CD8-positive, alpha-beta memory T cell (primary cell): ENCODE measurements at places on chromosomes 16 and 17. TPM values are rescaled to one million over a fixed set of nuclear protein-coding genes. Genes with fewer than 3 reads are reported as not detected.

GRCh38 chr16:55189224-55189623 is 134.8 kb upstream of the IRX6 start:
- no peak for DNase-seq

GRCh38 chr17:63967953-63968352 is 4.8 kb downstream of the SCN4A start:
- no peak for DNase-seq

Gene UBALD2
- total RNA-seq: 133 TPM

GRCh38 chr17:78883089-78883532 is 19.9 kb downstream of the CEP295NL start:
- DNase-seq: no peak

Gene SCNN1B
- total RNA-seq: not detected

DNA sequence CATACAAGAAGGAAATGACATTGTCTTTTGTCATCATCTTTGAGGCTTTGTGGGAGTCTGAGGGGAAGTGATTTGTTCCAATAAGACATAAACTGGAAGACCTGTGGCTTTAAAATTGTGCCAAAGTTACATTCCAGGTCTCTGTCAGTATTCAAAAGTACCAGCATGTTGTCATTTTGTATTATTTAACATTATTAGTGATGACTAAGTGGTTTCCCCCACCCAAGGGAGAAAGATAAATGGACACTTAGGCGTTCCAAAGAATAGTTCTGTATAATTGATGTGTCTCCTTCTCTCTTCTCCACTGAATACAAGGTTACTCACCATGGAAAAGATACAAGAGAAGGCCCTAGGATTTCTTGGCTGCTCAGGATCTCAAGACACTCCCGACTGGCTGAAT is 3.8 kb downstream of the CFAP97D1 start:
- DNase-seq: no peak

Gene PIK3R6
- total RNA-seq: 0.35 TPM

DNA sequence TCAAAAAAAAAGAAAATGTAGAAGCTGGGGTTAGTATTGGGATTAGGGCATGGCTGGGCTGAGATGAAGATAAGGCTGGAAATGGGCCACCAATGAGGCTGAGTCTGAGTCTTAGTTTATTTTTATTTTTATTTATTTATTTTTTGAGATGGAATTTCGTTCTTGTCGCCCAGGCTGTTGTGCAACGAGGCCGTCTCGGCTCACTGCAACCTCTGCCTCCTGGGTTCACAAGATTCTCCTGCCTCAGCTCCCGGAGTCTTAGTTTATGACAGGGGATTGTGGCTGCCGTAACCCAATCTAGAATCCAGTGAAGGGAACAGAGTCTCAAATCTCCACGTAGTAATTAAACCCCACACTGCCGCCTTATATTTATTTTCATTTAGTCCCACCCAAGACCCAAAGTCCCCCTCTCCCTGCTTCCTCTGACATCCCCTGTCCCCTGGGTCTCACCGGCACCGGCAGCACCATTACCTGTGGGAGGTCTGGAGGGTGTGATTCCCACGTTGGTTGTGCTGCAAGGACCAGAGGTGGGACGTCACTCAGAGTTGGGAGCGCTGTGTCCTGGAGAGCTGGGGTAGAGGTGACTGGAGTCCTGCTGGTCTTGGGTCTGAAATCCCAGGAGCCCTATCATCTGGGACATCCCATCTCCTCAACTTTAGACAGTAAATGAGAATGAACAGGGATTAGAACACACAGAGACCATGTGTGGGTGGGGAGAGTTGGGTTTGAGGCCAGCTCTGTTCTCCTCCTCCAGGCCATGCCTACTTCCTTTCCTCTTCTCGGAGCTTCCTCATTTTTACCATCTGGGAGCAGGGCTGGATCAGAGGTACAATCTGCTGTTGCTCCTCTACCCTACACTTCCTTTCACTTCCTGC is at the start of gene CLEC10A:
Gene CLEC10A, minus strand, starts transcription at position 671 of the 875 bp plus-strand sequence. CDS start 1,439 bp downstream, outside the sequence.
- DNase-seq: no peak

Gene GNG13
- not detected for total RNA-seq

Gene CCL7
- not detected for total RNA-seq

DNA sequence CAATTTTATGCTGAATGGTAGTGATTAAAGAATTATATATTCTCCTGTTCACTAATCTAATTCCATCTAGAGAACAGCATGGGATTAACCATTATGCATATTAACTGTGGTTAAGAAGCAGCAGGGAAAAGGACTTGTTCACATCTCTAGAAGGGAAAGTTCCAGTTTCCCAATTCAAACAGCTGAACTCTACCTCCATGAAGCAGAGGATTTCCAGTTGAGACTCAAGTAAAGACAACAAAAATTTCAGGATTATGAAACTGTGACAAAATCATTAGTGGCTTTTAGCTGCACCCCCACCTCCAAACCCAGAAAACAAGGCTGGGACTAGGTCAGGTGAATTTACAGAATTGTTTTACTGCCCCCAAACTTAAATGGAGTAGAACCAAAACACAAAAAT is 73.6 kb downstream of the USP32 start:
- no peak for DNase-seq

GRCh38 chr17:2400474-2400866 is 390 bp downstream of the MNT start:
- peak; percentile 34 for DNase-seq

DNA sequence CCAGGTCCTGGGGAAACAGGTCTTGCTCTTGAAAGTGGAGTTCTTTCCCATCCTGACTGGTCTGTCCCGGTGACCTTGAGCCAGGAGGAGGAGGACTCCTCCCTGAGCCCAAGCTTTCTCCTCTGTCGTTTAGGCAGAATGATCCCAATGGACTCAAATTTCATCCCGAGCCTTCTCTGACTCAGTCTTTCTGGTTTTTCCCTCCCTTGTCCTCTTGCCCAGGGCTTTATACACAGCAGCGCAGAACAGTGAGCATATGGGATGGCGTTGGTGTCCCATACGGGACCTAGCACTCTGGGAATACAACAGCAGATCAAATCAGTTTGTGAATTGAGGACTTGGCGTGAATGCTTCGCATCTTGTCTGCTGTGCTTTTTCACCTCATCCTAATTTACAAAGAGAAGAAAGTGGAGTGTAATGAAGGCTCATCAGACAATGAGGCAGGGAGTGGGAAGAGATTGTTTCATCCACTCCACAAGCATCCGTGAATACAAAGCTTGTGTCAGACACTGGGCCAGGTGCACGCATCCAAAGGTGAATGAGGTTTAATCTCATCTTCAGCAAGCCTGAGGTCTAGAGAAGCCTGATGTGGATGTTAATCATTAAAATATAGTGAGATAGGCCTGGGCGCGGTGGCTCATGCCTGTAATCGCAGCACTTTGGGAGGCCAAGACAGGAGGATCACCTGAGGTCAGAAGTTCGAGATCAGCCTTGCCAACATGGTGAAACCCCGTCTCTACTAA is 1.1 kb upstream of the XYLT1 start:
- no peak for DNase-seq

GRCh38 chr17:44581868-44582267 is 24.6 kb downstream of the FZD2 start:
- DNase-seq: no peak

DNA sequence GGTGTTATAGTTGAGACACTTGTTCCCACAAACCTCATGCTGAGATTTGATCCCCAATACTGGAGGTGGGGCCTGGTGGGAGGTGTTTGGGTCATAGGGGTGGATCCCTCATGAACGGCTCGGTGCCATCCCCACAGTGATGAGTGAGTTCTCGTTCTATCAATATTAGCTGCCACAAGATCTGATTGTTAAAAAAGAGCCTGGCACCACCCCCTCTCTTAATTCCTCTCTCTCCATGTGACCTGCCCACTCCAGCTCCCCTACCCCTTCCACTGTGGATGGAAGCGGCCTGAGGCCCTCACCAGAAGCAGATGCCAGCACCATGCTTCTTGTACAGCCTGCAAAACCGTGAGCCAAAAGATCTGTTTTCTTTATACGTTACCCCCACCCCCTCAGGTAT is 31.2 kb downstream of the TRIM16 start:
- no peak for DNase-seq

Gene PHKB
- total RNA-seq: 23.0 TPM

DNA sequence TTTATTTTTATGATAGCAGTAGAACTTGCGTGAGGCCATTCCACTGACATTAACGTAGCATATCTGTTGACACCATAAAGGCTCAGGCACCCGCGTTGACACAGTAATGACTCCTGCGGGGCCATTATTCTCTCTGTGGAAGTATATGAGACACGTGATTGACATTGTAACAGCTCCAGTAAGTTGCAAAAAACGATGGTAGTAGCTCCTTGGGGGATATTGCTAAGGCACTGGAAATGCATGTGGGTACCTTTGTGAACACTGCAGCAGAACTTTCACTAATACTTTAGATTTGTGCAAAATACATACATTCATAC is 918.8 kb upstream of the CDH8 start:
- DNase-seq: no peak

DNA sequence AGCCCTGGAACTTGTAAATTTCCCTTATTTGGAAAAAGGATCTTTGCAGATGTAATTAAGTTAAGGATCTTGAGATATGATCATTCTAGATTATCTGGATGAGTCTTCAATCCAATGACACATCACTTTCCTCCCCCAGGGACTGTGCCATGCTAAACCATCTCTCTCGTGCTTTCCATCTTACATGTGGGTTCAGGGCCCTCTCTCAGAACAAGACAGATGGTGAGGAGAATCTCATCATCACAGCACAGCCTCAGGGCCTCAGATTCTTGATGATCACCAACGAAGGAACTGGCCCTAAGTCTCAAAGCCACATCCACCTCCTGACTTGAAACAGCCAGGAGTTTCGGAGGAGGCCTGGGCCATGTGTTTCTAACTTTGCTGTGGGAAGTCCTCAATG is 78.7 kb downstream of the LITAF start:
- no peak for DNase-seq

Gene FBXW10B
- 0.26 TPM for total RNA-seq

DNA sequence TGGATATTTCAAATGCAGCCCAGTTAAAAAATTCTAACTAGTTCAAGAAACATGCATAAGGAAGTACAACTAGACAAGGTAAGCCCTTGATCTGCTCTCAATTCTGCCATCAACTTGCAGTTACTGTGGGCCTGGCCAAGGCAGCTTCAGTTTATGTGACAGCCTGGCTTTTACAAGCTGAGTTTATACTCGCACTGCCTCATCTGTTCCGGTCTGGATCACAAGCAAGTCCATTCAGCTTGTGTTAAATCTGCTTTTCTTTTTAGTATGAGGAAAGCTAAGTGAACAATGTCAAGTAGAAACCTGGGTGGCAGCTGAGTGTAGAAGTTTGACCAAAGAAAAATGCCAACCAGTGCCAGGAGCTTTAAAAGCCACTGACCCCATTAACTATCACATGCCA is 76.6 kb upstream of the CORO6 start:
- DNase-seq: no peak

DNA sequence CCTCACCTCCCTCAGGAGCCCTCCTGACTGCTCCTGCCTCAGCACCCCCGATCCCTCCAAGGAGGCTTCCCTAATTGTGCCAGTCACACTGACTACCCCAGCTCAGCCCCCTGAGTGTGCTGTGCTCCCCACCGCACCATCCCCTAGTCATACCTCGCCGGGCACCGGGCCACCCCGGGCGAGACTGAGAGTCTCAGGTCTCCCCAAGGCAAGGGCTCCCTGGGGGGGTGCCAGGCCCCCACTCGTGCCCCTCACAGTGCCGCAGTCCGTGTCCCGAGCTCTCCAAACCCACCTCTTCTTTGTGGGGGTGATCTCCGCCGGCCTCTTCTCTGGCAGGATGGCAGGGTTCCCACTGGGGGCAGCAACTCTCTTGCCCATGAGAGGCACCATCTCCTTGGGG is 3.2 kb downstream of the TRPV3 start:
- no peak for DNase-seq

Gene NHERF2
- 3.0 TPM for total RNA-seq

DNA sequence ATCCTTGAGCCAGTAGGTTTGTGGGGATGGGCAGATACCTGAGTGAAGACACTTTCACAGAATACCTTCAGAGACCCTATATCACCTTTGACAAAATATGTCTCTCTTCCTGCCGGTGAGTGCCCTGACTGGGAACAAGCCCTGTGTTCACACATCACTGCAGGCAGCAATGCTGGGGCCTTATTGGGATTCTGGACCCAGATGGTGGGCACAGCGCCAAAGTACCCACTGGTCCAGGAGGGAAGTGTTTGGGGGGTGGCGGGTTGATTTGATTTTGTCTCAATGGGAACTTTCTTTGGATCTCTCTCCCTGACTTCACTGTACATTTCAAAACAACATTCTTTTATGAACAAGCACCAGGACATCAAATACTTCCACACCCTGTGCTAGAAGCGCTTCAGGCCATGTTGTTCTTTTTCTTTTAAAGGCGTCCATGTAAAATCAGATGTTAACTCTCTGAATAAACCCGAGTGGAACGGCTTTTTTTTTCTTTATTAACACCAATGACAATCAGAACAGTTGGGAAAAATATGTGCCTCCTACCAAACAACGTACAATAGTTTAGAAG is 62.4 kb upstream of the AKTIP start:
- no peak for DNase-seq

DNA sequence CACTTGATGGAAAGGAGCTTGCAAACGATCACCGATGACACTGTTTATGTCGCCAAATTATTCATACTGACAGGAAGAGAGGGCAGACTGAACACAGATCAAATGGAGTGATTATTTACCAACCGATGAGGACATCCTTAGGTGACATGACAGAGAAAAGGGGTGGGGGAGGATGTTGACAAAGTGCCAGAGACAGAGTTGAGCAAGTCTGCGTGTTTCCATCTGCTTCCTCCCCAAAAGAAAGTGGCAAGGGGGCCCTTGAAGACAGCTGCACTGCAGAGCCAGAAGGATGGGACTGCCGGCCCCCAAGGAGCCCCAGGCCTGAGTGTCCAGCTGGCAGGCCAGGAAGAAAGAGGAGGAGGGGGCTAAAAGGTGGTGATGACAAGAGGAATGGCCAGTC is 191.0 kb upstream of the RPL38 start:
- DNase-seq: no peak

Gene ICAM2
- total RNA-seq: 80.7 TPM

DNA sequence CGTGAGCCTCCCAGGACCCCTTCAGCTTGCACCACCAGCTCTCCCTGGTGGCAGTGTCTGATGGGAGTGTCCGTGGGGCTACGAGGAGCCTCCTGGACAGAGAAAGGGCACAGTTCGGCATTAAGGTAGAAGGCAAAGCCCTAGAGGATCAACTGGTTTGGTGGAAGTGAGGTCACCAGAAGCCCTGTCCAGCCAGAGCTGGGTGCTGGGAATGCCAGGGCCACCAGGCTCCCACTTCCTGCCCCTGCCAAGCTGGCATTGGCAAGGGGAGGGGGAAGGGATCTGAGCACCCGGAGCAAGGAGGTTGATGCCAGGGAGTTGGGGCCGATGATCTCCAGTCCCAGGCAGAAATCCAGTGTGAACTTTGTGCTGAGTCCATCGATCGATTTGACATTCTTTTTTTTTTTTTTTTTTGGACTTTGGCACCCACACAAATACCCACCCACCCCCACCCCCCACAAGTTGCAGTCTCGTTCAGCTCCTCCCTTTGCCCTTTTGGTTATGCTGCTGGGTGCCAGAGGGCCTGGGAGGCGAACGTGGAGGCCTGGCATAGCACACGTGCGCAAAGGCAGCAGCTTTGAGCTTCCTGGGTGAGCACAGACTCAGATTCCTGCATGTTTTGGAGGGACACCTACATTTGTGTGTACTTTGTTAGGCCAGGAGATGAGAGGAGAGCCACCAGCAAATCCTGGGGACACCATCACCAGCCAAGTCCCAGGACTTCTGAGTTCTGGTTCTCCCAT is 2.1 kb downstream of the NHERF1 start:
- no peak for DNase-seq
